Esophagus squamous epithelium (tissue), 5 donors: ENCODE measurements at places on chromosomes 2 and 18.

- DNase-seq, result no peak
Observed at GRCh38 chr18:37458697-37459096, 106.9 kb downstream of the CELF4 start.

DNA sequence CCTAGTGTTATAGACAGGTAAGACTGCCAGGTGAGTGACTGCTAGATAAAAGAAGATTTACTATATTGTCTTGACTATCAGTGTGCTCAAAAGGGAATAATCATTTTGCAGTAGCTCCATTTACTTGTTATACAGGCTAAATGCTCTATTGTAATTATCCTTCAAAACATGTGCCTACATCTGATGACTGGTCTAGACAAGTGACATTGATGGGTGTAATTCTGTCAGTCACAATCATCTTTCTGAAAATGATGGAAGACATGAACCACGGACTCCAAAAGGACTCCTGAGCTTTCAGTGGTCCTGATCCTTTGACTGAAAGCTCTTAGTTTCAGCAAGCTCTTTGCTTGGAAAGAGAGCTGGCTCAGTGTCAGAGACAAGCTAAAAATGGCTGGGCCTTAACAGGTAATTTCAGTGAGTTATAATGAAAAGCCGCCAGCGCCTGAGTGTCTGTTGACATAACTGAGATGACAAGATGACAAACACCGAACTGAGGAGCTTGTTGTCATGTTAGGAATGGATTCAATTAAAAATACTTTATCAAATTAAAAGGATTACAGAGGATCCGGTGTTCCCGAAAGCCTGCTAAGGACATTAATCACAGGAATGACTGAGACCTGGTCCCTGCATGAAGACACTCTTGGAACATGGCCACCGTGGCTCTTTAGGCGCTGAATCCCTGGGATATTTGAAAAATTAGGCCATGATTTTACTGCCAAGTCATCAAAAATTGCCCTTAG is 141.7 kb downstream of the CMPK2 start:
- DNase-seq, result no peak

DNA sequence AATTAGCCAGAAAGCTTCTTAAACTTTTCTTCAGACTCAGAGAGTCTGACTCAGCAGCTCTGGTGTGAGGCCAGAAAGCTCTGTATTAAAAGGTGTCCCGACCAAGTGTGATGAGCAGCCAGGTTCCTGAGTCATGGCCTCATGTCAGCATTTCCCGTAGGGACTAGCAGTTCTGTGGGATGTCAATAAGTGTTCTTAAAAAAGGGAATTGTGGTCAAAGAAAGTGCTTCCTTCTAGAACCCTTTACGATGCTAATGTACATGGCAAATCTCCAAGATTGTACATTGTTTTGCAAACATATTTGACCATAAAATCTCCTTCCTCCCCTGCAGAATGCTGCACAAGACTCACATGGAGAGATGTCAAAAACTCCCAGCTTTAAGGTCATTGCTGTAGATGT is 80.1 kb downstream of the PLA2R1 start:
- no peak for DNase-seq

GRCh38 chr2:47651296-47651695 is 131.6 kb upstream of the MSH6 start:
- no peak for DNase-seq

DNA sequence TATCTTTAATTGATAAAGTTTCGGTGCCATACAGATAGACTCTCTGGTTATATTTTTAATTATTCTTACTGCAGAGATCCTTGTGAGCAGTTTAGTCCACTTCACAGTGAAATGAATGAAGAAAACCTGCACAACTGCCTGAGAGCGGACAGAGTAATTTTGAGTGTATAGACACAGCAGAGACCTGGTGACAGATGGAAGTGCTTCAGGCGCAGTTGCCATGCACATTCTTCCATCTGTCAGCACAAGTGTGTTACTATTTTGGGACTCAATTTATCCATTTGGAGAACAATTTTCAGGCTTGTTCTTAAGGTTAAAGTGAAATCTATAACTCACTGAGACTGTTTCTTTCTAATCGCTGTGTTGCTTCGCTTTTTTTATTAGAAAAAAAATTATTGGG is 147.8 kb upstream of the SPHKAP start:
- no peak for DNase-seq

GRCh38 chr2:141724426-141724825 is 406.4 kb downstream of the LRP1B start:
- DNase-seq, result no peak

DNA sequence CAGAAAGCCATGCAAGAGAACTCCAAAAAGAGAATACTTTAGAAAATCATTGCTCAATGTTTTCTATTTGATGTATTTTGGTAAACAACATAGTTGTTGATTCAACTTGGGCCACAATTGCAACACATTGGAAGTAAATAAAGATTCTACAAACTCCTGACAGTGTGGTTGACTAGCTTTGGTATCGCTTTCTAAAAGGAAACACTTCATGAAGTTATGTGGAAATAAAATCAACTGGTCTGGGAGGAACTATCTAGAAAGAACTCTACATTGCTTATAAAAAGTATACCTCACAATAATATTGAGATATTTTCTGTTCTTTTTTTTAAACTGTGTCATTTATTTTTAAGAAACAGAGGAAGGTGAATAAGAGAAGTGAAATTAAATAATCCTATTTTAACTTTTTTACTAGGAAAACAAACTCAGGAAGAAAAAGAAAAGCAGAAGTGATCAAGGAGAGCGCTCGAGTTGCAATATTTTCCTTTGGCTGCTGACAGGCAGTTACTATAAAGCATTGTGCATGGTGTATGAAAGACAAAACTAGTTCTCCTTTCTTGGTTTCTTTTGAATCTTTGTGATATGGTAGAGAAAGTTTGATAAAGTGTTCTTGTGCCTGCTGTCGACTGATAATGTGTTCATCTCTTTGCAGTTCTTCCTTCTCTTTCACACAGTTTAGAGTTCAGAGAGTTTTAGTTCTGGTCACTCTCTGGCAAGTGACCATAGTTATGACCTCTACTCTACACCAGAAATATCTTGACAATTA is 3.0 kb downstream of the DHRS9 start:
- DNase-seq, result no peak

DNA sequence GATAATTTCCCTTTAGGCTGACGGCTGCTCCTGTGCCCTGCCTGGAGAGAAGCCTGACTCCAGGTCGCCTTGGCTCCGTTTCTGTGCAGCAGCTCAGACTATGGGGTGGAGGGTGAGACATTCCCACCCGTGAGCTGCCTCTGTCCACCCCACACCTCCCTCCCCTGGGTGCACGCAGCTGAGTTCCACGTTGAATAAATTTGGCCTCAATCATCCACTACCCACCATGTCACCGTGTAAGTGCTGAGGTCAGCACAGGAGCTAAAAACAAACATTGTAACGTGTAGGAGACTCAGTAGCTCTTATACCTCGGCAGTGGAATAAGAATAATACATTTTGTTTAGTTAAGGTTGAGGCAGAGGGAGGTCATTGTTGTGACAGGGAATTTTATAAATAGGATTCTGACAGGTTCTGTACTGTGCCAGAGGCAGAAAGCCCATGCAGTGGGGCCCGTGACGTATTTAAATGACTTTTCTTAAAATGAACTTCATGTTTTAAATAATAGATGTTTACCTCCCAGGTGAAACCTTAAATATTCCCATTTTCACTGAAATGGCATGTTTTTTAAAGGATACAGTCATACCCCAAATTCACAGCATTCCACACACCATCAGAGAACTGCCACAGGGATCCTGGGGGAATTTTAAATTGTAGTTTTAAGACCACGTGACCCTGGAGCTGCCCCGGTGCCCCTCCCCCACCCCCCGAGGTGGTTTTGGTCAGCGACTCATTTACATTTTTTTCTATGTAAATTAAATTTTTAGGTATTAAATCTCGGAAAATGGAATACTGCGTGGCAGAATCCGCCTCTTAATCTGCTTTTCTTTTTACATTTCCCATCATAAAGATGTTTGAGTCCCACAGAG is 50.2 kb downstream of the NFATC1 start:
- no peak for DNase-seq

DNA sequence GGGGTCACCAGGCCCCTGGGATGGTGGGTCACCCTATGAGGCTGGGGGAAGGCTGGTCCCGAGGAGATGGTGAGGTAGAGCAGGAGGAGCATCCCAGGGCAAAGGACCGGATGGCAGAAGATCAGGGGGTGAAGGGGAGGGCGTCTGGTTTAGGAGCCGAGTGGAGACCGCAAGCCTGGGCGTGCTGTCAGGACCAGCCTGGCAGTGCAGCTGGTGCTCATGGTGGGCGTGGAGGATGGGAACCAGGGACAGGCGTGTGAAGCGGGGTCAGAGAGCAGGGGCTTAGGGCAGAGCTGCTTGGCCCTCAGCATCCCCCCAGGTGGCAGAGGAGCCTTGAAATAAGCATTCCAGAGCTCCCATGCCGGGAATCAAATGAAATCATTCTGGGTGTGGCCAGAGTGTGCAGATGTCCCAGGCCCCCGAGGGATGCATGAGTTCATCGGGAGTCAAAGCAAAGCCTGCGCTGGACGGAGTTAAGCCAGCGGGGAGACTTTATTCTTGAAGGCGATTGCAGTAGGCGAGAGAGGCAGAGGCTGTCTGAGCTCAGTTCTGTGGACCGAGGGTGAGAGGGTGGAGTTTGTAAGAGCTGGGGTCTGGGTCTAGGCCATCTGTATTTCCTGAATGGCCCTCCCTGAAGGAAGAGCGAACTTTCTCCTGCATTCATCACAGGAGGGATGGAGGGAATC is 33.1 kb upstream of the MBP start:
- no peak for DNase-seq

GRCh38 chr2:30688956-30689401 is 118.3 kb downstream of the CAPN13 start:
- DNase-seq, result no peak

DNA sequence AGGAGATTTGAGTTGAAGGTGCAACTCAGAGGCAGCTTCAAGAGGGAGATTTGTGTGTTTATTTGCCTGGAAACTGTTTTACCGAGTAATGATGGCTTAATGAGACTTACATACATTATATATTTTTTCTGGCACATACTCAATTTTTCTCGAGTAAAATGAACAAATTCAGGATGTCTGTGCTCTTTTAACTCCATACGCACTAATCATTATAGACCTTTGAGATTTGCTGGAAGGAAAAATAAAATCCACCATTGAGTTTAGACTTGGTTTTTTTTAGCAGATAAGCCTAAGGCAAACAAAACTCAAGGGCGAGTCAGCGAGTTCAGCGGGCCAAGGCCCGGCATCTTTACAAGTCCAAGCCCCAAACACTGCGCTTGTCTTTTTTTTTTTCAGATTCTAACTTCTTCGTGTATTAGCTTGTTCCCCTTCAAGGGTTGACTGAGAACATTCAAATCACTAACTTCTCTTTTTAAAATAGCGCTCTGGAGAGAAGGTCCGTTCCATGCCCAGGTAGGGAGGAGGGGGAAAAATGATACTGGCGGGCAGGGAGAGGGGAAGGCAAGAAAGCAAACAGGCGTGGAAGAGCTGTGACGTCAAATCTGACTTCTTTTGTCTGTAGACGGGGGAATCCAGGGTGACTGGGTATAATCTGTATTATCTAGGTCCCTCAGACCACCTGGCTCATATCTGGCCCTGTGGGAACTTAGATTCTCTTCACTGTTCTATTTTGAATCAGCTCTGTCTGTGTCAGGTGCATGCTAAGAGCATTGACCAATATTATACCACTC is 72.7 kb upstream of the MAP3K20 start:
- DNase-seq, result no peak

DNA sequence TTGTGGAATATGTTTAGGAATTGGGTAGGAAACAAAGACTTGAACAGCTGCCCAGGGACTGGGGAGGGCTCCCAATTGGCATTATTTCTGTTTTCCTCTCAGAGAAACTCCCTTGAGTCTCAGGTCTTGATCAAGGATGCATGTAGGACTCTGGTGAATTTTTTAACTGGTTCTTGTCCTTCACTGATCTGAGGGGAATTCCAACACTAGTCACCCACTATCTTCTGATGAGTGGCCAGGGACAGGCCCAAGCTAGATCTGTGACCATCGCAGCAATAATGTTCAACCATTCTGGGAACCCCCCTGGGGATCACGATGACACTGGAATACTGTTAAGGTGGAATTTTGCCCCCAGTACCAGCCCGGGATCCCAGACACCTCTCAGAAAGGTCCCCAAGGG is 132.0 kb downstream of the SH3BP4 start:
- DNase-seq, result no peak

- DNase-seq, result no peak
Observed at GRCh38 chr2:20049637-20050036, 1.8 kb downstream of the LAPTM4A start.

GRCh38 chr2:60834270-60834717 is 47.1 kb upstream of the REL start:
- no peak for DNase-seq

- DNase-seq, result no peak
Observed at GRCh38 chr2:195670191-195670590, 13.2 kb downstream of the SLC39A10 start.

DNA sequence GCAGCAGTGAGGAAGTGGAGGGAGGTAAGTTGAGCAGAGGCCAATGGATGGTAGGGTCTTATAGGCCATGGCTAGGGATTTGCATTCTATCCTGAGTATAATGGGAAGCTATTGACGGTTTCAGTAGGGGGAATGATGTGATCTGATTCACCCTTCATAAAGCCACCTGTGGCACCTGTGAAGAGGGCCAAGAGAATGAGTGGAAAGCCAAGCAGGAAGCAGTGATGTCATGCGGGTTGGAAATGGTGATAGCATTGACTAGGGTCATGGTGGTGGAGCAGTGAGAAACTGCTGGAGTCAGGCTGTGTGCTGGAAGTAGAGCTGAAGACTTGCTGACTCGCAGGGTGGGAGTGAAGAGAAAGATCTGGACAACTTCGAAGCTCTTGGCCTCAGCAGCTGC is 111.7 kb downstream of the MARCHF4 start:
- no peak for DNase-seq

- no peak for DNase-seq
Observed at GRCh38 chr2:85235281-85235680, 92.5 kb downstream of the TGOLN2 start.

- no peak for DNase-seq
Observed at GRCh38 chr2:45316576-45317338, 294.3 kb downstream of the SRBD1 start.

DNA sequence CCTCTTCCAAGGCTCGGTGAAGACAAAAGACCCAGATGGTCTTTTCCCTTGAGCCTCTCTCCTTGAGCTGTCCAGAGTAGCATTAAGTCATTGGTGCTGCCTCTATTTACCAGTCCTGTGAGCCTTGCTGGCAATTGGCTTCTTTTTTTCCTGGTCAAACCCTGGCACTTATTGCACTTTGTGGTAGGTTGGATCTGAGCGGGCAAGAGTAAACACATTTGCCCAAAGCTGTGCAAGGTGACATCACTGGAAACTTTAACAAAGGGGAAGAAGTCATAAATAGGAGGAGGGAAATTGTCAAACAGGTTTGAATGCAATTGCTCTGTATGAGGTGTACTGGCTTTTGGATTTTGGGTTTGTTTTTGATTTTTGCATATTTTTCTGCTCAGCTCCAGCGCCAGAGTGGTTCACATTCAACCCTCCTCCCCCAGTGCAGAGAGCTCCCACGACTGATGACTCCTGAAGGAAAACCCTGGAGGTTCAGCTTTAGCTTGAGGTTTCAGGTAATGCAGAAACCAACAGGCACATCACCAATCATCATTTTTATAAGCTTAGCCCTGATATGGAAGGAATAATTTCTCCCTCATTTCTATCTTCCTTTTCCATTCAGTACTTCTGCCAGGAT is 8.3 kb downstream of the KCNE4 start:
- no peak for DNase-seq

- no peak for DNase-seq
Observed at GRCh38 chr2:152825834-152826233, 107.4 kb downstream of the ARL6IP6 start.
